ENCODE measurements at places on chromosomes 7 and 10.
A peak's percentile ranks its signal among the peaks of the same experiment; 100 is the strongest.

DNA sequence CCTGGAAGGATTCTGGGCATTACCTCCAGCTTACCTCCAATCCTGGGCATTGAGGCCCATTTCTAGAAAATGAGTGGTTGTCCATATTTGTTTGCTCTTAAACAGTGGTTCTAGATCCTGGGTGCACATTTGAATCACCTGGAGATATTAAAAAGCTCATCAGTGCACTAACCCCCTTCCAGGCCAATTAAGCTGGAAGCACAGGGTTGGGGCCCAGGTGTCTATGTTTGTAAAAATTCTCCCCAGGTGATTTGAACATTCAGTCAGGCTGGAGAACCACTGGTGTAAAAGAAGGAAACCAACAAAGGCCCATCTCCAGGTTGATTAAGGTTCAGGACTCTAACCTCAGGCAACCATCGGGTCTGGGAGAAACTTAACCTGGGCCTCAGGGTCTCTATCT lies 102.6 kb upstream of the NANOS1 start:
- no peak for DNase-seq

DNA sequence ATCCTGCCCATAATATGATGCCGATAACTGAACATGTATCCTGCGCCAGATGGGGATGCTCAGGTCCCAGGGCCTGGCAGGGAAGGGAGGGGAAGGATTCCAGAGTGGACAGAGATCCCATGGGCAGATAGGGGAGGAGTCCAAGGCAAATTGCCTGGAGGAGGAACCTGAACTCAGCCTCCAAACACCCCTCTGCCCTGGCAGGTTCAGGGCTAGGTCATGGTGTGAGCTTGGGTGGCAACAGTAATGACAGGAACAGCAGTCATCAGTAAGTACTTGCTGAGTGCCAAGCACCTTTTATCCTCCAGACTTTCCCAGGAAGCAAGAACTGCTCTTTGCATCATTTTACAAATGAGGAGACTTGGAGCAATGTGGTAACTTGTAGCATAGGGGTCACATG lies 3.8 kb upstream of the PALD1 start:
- no peak for DNase-seq

DNA sequence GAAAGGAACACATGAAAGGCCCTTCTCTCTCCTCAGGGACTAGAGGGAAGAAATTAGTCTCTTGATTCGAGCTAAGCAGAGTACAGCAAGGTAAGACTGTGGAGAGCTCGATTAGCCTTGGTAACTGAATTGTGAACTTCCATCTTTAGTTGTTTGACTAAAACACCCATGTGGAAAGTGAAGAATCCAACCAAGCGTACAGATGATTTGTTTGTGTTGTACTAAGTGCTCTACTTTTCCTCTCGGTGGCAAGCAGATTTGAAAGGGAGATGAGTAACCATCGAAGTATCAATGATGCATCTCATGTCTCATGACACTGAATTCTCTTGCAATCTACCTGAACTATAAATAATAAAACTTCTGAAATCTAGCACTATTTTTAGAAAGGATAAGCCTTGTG lies 80.7 kb downstream of the FZD1 start:
- no peak for DNase-seq

DNA sequence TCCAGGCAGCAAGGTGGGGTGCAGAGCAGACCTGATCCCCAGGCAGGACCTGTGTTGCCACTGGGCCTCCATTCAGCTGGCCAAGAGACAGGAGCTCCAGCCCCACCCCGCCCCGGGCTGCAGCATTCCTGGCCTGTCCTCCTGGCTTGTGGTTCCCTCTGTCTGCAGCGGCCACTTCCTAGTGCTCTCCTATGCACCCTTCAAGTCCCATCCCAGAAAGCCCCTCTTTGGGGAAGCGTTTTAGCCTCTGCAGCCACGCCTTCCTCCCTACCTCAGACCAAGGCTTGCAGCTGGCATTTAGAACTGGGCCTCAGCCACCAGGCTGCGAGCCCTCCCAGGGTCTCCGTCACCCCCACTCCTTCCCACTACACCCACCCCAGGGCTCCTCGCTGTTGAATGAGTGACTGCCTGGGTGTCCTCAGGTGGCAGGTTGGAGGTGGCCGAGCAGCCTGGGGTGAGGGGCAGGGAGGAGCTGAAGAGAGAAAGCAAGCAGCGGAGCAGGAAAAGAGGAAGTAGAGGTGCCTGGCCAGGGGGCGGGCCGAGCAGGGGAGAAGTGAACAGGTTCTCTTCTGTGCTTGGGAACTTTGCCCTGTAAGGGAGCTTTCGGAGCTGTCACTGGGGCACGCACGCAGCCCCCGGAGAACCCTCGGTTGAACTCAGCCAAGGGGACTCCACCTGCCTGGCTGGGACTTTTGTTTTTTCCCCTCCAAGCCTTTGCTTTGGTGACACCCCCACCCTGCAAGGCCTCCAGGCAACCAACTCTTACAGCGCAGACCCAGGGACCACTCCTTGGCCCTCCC lies 109.1 kb upstream of the TNRC18 start:
- peak; percentile 38 for DNase-seq

- no peak for DNase-seq
These were observed 14.8 kb upstream of the DNAJC12 start for GRCh38 chr10:67852761-67853160.

All from CD8-positive, alpha-beta memory T cell (primary cell).